ENCODE measurements at places on chromosomes 6 and 20. TPM values are rescaled to one million over a fixed set of nuclear protein-coding genes. Genes with fewer than 3 reads are reported as not detected.

DNA sequence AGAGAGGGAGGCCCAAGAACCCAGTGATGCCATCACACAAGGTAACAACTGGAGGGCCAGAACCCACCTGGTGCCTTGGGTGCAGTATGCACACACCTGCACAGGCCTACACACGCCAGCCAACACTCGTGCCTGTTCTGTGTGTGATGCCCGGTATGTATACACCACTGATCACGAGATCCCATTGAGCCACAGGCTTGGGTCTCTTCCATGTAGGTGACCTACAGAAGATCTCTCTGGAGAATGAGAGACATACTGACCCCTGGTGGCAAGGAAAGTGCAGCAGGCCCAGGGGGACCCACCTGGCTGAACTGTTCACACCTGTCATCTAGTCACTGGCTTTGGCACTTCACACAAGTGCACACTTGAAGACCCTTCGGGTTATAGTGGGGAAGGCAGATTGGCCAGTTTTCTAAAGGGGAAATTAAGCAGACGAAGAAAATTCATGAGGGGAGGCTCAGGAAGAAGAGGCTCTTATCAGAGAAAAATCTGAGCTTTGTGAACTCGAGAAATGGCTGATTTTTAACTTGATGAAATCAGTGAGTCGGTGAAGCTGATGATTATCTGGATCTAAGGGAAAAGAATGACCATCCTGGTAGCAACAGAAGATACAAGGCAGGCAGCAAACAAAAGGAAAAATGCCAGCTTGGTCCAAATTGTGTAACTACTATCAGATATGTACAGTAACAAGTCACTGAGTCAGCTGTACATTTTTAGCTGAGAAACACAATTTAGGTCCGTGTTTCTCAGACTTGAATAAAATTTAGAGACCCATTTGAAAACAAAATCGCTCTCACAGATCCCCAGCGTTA is 69.1 kb upstream of the PBOV1 start:
- no peak for DNase-seq

GRCh38 chr6:147382945-147383554 is 125.4 kb upstream of the SAMD5 start:
- DNase-seq = no peak

- DNase-seq = no peak
Observed at GRCh38 chr20:19971116-19971515, 46.0 kb upstream of the NAA20 start.

- DNase-seq = no peak
Observed at GRCh38 chr6:12483712-12484111, 193.6 kb downstream of the EDN1 start.

DNA sequence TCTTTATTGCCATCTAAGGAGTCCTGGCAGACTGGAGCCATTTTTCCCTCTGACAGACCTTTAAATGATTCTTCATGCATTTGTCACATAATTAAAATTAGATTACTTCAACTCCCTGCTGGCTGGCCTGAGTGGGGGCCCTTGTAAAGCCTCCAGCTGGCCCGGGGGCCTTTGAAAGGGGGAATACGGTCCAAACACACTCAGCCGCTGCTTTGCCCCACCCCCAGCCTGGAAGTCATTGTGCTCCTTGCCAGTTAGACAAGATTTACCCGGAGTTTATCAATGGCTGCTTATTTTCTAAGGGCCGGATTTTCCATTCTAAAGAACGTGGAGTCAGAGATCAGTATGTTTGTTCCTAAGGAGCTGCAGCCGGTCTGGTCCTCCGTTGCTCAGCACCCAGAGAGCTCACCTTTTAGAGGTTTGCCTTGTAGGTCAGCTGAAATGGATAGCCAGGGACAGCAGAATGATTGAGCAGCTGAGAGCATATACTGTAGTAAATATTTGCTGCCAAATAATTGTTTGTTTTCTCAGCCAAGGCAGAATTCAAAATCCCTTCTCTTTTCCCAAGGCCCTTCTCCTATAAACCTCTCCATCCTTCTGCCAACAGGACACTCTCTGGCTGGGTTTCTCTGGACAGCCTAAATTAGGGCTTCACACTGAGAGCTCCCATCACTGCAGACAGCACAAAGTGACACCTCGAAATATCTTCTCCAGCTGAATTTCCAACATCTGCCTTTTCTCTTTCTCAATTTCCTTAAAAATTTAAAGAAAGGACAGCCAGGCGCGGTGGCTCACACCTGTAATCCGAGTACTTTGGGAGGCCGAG is 68.4 kb upstream of the RBM24 start:
- DNase-seq = peak; percentile 28

- DNase-seq = no peak
Observed at GRCh38 chr6:30768634-30769087, 24.3 kb upstream of the IER3 start.

DNA sequence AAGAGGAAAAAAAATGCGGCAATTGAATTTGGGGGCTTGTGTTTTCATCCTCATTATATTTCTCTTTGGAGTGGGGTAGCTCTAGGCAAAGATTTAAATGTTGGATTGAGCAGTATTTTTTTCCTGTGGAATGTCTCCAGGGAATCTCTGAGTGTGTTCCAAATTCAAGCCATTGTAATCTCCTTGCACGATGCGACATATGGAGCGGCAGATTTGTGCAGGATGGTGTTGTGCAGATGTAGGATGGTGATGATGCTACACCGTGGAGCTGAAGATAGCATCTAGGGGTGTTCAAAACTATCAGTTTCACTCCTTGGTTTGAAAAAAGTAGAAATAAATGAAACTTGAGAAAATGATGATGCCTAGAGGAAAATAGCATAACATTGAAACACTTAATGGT is 777.5 kb upstream of the EPHA7 start:
- DNase-seq = no peak

DNA sequence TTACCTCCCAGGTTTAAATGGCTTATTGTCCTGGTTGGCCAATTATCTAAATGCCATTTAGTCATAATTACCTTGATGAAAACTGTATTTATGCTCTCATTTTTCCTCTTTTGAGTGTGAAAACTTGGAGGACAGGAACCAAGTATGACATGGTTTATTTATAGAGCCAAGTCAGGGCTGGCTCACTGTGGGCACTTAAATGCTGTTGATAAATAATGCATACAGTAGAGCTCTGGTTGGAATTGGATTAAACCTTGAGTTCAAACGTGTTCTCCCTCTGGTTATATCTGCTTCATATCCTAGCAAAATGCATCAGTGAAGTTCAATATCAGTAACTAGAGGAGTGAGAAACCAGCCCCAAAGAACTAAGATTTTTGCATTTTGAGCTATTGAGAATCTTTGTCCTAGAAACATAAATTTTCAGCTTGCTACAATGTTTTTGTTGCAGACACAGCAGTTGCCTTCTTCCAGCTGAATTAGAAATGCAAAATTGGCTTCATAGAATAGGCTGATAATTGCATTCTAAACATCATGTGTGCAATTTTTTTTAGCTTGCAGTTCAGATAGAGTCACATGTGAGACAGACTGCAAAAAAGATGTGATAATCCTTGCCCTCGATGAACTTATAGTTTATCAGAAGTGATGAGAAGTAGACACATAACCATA is 255.8 kb downstream of the BTBD3 start:
- DNase-seq = no peak

DNA sequence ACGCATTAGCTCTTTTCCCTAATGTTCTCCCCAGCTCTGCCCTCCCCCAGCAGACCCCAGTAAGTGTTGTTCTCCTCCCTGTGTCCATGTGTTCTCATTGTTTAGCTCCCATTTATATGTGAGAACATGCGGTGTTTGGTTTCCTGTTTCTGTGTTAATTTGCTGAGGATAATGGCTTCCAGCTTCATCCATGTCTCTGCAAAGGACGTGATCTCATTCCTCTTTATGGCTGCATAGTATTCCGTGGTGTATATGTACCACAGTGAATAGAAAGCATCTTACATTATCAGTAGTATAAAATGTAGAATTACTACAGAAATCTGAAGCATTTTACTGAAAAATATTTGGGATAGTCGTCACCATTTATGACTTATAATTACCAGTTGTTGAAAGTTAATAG is 21.8 kb downstream of the HLA-DRA start:
- DNase-seq = no peak

DNA sequence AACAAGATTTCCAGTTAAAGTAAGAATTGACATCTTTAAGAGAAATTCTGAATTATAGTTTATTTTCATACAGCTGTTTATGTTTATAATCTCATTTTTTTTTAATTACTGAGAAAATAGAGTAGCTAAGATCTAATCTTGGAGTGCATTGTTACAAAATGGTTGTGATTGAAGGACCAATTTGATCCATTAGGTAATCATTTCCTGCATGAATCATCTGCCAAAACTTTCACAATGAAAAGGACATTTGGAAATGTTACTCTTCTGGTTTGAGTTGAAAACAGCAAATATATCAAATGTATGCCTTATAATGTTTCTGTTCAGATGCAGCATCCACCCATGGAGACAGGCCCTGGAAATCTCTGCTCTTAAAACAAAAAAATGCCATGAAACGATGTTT is 19.0 kb downstream of the TUBB2A start:
- no peak for DNase-seq

GRCh38 chr6:131000544-131000943 is 62.5 kb downstream of the EPB41L2 start:
- no peak for DNase-seq

GRCh38 chr6:56868687-56869086 is 86.2 kb upstream of the BEND6 start:
- no peak for DNase-seq

- DNase-seq = no peak
Observed at GRCh38 chr20:20395903-20396568, 28.1 kb downstream of the INSM1 start.

- DNase-seq = no peak
Observed at GRCh38 chr20:19944772-19945459, 72.2 kb upstream of the NAA20 start.

- DNase-seq = no peak
Observed at GRCh38 chr6:150656156-150656555, 56.5 kb downstream of the PLEKHG1 start.

DNA sequence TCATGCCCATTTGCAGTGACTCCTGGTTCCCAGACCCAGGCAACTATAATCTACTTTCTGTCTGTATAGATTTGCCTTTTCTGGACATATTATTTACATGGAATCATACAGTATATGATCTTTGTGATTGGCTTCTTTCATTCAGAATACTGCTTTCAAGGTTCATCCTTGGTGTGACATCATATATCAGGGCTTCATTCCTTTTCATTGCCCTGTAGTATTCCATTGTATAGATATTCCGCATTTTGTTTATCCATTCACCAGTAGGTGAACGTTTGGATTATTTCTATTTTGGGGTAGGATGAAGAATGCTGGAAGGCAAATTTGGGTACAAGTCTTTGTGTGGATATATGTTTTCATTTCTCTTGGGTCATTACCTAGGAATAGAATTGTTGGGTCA is 36.1 kb downstream of the PPP1R16B start:
- no peak for DNase-seq

- DNase-seq = no peak
Observed at GRCh38 chr20:58020656-58021454, 207.6 kb downstream of the ANKRD60 start.

GRCh38 chr20:50278684-50279531 is 88.3 kb downstream of the CEBPB start:
- DNase-seq = no peak

GRCh38 chr6:37351027-37351426 is 2.8 kb upstream of the RNF8 start:
- DNase-seq = no peak

PDE7B gene
- 9.3 TPM for polyA plus RNA-seq

KIF25 gene
- polyA plus RNA-seq = 0.53 TPM

All from urinary bladder (tissue), 4 donors.